AG09319 (cell line): ENCODE measurements at places on chromosomes 7 and 10.
A peak's percentile ranks its signal among the peaks of the same experiment; 100 is the strongest.

DNA sequence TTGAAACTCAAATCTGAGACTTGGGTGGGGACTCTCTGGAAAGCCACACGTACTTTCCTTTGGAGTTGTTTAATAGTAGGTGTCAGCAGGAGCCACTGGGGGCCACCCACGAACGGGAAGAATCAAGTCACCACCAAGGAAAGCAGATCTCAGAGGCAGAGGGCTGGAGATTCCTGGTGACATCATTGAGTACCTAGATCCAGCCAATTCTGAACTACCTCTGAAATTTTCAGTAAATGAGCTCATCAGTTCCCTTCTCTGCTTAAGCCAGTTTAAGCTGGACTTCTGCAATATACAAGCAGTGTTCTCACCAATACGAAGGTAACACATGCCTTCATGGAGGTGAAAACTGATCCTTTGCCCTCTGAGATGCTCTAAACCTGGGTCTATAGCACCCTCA lies 99.3 kb upstream of the SORCS3 start:
- DNase-seq: no peak

DNA sequence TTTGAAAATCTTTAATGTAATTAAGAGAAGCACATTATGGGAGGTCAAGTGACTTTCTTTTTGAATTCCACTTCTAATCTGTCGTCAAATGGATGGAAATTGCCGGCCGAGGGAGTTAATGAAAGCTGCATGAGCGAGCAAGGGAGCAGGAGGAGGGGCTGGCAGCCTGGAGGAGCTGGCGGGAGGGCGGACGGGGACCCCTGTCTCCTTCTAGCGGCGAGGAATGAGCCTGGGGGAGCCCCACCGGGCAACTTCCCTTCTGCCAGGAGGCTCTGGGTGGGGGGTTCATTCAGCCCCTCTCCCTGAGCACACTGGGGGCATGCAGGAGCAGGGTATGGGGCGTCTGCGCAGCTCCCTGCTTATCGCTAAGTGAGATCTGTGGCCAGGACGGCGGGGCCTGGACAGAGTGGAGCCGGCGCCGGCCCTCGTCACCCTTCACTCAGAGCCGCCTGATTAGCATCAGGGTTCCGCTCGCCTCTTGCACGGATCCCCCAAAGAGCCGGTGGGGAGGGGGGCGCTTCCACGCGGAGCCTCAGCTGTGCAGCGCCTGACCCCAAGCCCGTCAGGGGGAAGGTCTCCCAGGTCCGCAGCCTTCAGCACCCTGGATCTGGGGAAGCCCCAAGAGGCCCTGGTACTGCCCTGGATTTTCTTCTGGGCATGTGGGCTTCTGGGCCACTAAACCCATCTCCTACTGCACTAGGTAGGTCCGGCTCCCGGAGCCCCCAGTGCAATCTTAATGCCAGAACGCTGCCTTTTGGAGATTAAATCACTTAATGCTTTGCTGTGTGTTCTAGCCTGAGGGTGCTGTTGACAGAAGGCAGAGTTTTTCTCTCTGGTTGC lies 680.8 kb downstream of the LRMDA start:
- no peak for DNase-seq

- DNase-seq: no peak
These were observed 13.9 kb downstream of the NAPEPLD start for GRCh38 chr7:103134836-103135554.

- DNase-seq: no peak
These were observed 13.4 kb downstream of the HEPACAM2 start for GRCh38 chr7:93212881-93213280.

- no peak for DNase-seq
These were observed 17.7 kb downstream of the IL15RA start for GRCh38 chr10:5959581-5960069.

DNA sequence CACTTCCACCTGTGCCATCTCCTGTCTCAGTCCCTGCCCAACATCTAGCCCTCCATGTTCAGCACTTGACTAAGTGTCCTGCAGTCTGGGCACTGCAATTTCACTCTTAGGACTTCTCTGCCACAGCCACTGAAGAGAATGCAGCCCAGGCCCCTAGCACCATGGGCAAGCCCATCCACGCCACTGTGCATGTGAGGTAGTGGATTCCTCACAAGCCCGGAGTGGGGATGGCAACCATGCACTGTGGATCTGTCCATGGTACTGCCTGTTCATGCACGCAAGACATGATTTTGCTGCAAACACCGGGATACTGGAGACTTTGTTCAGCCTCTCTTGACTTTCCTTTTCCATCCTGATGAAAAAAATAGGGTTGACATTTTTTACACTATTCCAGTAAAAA lies 12.3 kb downstream of the DDC start:
- DNase-seq: peak; percentile 12

- DNase-seq: no peak
These were observed 424 bp downstream of the EGFR start for GRCh38 chr7:55019191-55019690.

- no peak for DNase-seq
These were observed 490.5 kb downstream of the TCERG1L start for GRCh38 chr10:130820880-130821482.

DNA sequence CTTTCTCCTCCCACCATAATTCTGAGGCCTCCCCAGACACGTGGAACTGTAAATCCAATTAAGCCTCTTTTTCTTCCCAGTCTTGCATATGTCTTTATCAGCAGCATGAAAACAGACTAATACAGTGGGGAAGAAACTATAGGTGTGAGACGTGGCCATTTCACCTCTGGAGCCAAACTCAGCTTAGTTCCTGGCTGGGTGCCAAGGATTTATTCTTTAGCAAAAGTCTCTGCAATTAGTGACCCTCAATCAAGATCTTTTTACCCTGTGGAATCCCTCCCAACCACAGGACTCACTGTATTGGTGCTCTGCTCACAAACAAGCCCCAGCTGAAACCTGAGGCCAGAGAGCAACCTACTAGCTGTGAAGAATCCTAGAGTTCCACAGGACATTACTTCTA lies 28.1 kb upstream of the SFTPD start:
- DNase-seq: no peak

DNA sequence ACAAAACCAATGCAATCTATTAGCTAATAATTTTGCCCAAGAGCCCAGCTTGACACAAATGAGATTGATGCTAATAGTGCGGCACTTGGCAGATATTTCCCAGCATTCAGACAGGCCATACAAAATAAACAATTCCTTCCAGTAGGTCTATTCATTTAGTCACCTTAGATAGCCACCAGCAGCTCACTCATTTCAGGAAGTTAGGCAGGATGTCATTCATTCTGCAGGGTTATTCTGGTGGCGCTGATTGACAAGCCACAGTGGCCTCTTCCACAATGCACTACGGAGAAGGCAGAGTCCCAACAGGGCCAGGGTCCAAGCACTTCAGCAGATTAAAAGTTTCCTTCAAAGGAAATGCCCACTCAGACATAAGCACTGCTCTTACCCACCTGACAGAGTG lies 55.8 kb downstream of the PIK3AP1 start:
- no peak for DNase-seq

DNA sequence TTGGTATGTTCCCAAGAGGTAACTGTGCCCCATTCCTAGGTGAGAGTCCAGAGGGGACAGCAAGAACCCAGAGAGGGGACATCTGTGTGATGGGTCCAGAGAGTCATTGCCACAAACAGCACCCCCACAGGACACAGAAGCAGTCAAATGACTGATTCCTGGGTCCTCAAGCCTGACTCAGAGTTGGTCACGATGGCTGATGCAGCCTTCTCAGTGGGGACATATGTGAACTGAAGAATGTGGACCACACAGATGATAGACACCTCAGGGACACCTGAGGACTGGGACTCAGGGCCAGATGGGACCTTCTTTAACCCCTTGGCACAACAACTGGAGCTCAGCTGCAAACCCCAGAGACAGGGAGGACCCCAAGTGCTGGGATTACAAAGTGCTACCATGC lies 96.5 kb downstream of the STRA8 start:
- DNase-seq: no peak

DNA sequence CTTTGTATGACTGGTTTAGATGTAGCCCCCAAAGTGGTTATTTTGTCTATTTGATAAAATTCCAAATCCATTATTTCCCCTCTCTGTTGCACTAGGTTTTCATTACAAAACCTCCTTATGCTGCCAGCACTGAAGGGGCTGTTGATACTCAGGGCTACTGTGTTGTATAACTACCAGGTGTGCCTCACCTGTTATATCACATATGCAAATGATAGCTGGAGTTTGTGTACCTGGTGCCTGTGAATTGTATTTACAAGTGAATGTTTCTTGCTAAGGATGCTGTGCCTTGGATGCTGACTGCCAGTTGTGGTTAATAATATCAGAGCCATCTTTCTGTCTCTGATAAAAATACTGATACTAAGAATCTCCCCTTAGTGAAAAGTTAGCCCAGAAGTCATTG lies 84.8 kb upstream of the CCDC6 start:
- DNase-seq: no peak

DNA sequence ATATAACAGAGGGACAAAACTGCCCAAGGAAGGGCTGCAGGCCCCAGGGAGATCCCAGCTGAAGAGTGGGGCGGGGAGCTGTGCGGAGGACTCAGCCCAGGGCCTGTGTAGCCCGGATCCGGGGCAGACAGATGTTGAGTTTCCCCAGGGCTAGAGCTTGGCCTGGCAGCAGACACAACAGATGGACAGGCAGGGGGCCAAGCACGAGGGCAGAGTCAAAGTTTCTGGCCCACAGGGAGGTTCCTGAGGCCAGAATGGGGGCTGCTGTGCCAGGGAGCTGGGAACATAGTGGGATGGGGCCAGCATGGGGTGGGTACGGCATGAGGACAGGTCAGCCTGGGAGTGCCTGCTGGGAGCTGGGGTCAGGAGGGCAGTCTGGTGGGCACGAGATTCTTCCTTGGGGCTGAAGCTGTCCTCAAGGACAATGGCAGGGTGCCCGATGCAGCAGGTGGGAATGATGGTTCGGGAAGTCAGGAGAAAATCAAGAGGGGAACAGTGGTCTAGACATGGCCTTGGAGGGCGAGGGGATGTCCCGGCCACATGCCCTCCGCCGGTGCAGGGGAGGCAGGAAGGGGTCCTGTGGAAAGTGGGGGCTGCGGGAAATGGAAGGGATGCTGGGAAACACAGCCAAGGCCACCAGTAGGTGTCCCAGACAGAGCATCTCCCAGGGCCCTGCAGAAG lies 519.1 kb upstream of the FOXK1 start:
- no peak for DNase-seq

DNA sequence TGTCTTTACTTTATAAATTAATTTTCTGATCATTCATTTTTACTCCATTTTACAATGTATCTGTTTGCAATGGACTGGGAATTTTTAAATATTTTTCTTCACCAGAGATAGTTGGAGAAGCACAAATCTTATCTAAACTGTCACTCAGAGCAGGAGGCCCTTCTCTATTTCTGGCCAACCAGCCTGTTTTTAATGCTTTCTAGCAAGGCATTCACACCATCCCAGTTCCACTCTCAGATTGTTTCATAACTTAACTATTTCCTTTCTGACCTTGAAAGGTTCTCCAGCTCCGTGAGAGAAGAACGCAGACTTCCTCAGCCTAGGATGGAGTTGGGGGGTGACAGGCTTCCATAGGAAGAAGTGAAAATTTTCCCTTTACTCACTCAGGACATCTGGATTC lies 155.8 kb downstream of the SKIDA1 start:
- DNase-seq: no peak

- no peak for DNase-seq
These were observed 213.0 kb upstream of the MAGI2 start for GRCh38 chr7:79666472-79666871.

DNA sequence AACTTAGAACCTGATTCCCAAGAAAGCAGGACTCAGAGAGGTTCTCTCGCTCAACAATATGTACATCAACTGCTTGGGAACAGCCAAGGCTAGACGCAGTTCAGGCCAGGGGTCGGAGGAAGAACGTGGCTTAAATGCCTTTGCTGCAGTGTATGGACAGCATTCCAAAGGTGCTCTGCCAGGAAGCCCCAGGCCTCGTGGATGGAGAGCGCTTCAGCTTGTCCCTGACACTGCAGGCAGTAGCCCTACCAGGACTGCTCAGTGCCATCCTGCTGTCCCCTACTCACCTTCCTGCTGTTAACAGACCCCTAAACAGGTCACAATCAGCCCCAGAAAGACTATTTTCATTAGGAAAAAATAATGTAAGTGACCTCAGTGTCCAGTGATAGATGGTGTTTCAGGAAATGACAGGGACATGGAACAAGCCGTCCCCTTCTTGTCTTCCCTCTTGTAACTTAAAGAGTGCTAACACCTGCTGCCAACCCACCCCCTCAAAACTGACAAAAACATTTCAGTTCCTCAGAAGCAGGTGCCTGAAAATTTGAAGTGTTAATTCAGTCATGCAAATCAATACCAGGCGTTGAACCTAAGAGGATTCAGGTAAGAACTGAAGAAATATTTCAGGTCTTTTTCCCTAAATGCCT lies 16.5 kb downstream of the CREB3L2 start:
- no peak for DNase-seq

GRCh38 chr7:15557686-15558085 lies 4.1 kb downstream of the AGMO start:
- no peak for DNase-seq

DNA sequence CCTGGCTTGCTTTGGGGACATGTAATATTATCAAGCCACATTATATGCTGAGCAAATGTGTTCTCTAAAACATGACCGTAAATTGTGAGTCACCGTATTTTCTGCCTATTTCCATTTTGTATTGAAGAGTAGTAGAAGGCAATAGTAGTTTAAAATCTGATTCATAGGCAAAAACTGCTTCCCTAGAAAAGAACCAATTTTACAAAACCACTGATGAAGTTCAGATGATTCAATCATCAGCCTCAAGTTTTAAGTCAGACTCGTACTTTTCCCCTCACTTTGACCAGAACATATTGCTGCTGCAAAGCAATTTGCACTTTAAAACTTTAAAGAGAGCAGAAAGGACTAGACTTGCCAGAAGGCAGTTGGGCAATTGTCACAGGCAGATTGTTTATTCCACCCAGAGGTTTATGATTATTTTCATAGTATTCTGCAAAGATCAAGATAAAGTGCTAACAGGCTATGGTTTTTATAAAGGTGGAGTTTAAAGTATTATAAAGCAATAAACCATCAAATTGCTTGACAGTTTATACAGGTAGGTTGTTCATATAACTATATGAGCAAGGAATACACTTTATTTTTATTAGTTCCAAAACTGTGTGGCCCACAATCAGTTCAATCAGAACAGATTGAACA lies 168.2 kb downstream of the ETV1 start:
- peak; percentile 4 for DNase-seq

DNA sequence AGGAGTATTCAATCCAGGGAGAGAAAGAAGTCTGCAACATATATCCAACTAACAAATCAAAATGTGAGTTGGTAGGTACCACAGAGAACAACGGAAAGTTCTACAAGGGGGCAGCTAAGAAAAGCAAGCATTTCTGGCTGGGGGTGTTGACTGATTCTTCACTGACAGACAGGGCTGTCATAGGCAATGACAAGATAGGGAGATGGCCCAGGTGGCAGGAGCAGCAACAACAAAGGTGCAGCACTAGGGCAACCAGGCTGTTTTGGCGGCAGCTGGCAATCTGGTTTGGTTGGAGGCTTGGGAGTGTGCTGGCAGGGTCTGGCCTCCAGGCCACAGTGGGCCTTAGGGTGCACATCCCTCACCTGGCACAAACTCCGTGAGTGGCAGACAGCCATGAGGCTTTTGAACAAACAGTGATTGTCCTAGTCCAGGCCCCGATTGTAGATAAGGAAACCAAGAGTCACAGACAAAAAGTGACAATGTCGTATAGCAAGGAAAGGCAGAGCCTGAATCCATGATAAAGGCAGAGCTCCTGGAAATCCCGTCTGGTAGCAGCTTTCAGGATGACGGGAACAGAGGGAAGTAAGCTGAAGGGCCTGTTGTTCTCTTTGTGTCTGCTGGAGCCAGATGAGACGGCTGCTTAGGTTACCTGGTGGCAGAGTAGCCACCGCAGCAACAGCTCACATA lies 28.4 kb downstream of the DPCD start:
- no peak for DNase-seq

GRCh38 chr10:17445400-17445998 lies 8.9 kb downstream of the ST8SIA6 start:
- DNase-seq: no peak

GRCh38 chr7:33674804-33675411 lies 230.4 kb upstream of the BMPER start:
- DNase-seq: no peak
